Thoracic aorta endothelial cell (primary cell): ENCODE measurements at places on chromosomes 13 and 19. TPM values are rescaled to one million over a fixed set of nuclear protein-coding genes. Genes with fewer than 3 reads are reported as not detected.

The MEDAG gene
- 13.0 and 20.5 TPM in 2 replicates for total RNA-seq

The METTL21C gene
- not detected in 2 replicates for total RNA-seq

The C3 gene
- 0.14 and 0.27 TPM in 2 replicates for total RNA-seq

The CGB2 gene
- not detected in 2 replicates for total RNA-seq

The C19orf18 gene
- 0.13 TPM in 1 of 2 replicates, not detected in the other for total RNA-seq

The DACH1 gene
- total RNA-seq = 7.3 and 7.8 TPM in 2 replicates

The RANBP3 gene
- total RNA-seq = 57.6 and 70.7 TPM in 2 replicates

The MYDGF gene
- total RNA-seq = 162 and 175 TPM in 2 replicates

The CEACAM20 gene
- not detected in 2 replicates for total RNA-seq

The STOML3 gene
- total RNA-seq = not detected in 2 replicates

The ZNF763 gene
- 0.57 and 1.3 TPM in 2 replicates for total RNA-seq

The KATNAL1 gene
- total RNA-seq = 26.2 and 30.1 TPM in 2 replicates

The LGI4 gene
- not detected in 2 replicates for total RNA-seq

The KCNRG gene
- 2.2 and 3.5 TPM in 2 replicates for total RNA-seq

The SELENOV gene
- total RNA-seq = not detected in 2 replicates

The ZNF441 gene
- total RNA-seq = 7.2 and 7.6 TPM in 2 replicates

The GIPR gene
- total RNA-seq = not detected in 2 replicates

The IL11 gene
- not detected in 2 replicates for total RNA-seq

The JUNB gene
- total RNA-seq = 36.0 and 37.8 TPM in 2 replicates

The KLK5 gene
- total RNA-seq = not detected in 2 replicates

The KLK10 gene
- not detected in 2 replicates for total RNA-seq

The IL12RB1 gene
- not detected in 2 replicates for total RNA-seq

The PDX1 gene
- not detected in 2 replicates for total RNA-seq

The CGB5 gene
- 0.22 TPM in 1 of 2 replicates, not detected in the other for total RNA-seq

The CLEC4G gene
- not detected in 2 replicates for total RNA-seq

The EHD2 gene
- 126 and 166 TPM in 2 replicates for total RNA-seq

The TEX29 gene
- total RNA-seq = not detected in 2 replicates

The SOX21 gene
- not detected in 2 replicates for total RNA-seq

The ZNF681 gene
- 1.1 TPM in 2 replicates for total RNA-seq

The ERFL gene
- not detected in 2 replicates for total RNA-seq

The PEPD gene
- total RNA-seq = 55.9 and 59.3 TPM in 2 replicates

The SCGB2B2 gene
- total RNA-seq = under 0.01 and 0.07 TPM in 2 replicates

The KLF1 gene
- total RNA-seq = not detected in 2 replicates

The LHFPL6 gene
- total RNA-seq = 16.7 and 20.6 TPM in 2 replicates

The UBE2L5 gene
- total RNA-seq = not detected in 2 replicates

The SERTM1 gene
- 0.13 and 0.86 TPM in 2 replicates for total RNA-seq

The SLITRK1 gene
- not detected in 2 replicates for total RNA-seq

The CAPN12 gene
- total RNA-seq = 0.29 TPM in 1 of 2 replicates, not detected in the other

The S1PR5 gene
- total RNA-seq = not detected in 2 replicates

The ZNF729 gene
- total RNA-seq = not detected in 2 replicates

The CDC34 gene
- total RNA-seq = 68.5 and 69.9 TPM in 2 replicates

The ZNF665 gene
- 1.1 and 1.9 TPM in 2 replicates for total RNA-seq

The RFX2 gene
- 6.3 and 6.4 TPM in 2 replicates for total RNA-seq
